Prostate gland (tissue), 2 donors: ENCODE measurements at places on chromosomes 5 and 9. TPM values are rescaled to one million over a fixed set of nuclear protein-coding genes. Genes with fewer than 3 reads are reported as not detected.
A peak's percentile ranks its signal among the peaks of the same experiment; 100 is the strongest.

Gene PCDHB13
- 4.0 TPM for total RNA-seq

- DNase-seq = no peak
Measured at GRCh38 chr5:90184764-90185163, 224.8 kb downstream of the CETN3 start.

GRCh38 chr5:1419476-1420210, 25.6 kb downstream of the SLC6A3 start:
- no peak for DNase-seq

Gene GGTA1
- 1.9 TPM for total RNA-seq

Gene CDC20B
- 1.1 TPM for total RNA-seq

DNA sequence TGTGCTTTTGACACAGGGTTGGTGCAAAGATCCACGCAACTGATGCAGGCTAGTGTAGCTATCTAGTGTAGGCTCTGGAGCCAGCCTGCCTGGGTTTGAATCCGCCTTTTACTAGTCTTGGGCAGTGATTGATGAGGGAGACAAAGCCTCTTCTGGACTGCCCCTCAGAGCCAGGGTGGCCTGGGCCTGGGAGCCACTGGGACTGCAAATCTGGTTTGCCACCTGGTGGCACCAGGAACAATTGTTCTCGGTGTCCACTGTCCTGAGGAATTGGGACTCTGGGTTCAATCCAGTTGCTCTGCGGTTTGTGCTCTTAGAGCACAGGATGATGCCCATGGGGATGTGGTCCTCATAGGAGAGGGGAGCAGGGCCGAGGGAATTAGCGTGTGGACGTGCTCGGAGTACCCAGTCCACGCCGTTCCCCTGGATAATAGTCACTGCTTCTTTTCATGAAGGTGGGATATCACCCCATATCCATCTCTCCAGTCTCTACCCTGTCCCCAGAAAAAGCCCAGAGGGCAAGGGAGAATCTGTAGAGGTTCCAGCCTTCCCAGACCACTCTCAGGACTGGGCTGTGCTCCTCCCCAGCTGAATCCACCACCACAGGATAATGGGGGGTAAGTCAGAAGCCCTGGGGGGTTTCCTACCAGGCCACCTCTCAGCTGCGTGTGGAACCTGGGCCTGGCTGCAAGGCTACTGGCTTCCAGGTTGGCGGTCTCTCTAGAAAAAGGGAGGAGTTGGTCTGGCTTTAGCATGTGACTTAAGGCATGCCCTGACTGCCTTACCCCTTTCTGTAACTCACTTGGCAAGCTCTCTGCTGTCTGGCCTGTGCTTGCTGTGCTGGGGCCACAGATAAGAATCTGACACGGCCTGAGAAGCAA, 1.9 kb downstream of the B4GALT7 start:
- DNase-seq = no peak

DNA sequence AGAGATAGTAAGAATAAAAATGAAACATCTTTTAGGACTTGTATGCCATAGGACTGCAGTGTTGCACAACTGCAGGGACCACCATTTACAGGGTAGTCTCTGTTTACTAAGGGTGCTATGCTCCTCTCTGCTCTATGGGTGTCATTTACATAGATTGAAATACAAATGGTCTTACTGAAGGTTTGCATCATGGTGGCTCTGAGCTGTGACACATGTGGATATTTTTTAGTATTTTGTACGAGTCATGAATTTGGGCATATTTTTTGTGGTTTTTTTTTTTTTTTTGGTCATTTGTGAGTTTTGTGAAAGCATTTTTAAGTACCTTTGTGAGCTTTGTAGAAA, 47.4 kb downstream of the CSNK1G3 start:
- no peak for DNase-seq

- DNase-seq = no peak
Measured at GRCh38 chr9:125822160-125822559, 75.0 kb downstream of the PBX3 start.

DNA sequence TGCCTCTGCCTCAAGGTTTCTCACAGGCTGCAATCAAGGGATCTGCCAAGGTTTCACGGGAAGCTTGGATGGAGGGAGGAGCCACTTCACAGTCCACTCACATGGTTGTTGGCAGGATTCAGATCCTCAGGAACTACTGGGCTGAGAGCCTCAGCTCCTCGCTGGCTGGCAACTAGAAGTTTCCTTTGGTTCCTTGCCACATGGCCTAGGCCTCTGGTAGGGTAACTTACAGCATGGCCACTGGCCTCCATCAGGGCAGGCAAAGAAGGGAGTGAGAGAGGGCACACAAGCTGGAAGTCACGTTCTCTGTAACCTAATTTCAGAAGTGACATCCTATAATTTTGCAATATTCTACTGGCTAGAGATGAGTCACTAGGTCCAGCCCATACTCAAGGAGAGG, 32.2 kb downstream of the SPOCK1 start:
- DNase-seq = no peak

DNA sequence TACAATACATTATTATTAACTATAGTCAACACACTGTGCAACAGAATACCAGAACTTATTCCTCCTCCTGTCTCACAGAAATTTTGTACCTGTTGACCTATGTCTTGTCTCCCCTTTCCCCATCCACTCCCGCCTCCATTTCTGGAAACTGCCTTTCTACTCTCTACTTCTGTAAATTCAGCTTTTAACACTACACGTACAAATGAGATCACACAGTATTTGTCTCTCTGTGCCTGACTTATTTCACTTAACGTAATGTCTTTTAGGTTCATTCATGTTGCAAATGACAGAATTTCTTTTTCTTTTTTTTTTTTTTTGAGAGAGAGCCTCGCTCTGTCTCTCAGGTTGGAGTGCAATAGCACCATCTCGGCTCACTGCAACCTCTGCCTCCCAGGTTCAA, 19.5 kb downstream of the MEF2C start:
- DNase-seq = no peak

GRCh38 chr9:111005746-111006470, 32.4 kb downstream of the LPAR1 start:
- DNase-seq = no peak

DNA sequence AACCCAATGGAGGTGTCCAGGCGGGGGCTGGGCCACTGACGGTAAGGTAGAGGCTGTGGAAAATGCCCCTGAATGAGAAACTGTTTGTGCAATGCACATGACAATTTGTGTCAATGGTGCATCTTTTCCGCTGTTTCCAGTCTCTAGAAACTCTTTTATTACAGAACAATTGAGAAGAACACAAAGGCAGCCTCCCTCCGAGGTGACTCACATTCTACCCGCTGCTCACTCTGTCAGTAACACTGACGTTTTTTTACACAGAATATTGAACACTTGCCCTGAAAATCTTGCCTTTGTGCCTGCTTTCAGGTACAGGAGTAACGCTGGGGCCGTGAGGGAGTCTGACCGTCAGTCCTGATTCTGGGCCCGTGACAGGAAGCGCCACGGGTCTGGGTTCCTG, 11.7 kb upstream of the TENT4A start:
- no peak for DNase-seq

Gene IFNA7
- total RNA-seq = not detected

Gene RNF130
- total RNA-seq = 116 TPM

DNA sequence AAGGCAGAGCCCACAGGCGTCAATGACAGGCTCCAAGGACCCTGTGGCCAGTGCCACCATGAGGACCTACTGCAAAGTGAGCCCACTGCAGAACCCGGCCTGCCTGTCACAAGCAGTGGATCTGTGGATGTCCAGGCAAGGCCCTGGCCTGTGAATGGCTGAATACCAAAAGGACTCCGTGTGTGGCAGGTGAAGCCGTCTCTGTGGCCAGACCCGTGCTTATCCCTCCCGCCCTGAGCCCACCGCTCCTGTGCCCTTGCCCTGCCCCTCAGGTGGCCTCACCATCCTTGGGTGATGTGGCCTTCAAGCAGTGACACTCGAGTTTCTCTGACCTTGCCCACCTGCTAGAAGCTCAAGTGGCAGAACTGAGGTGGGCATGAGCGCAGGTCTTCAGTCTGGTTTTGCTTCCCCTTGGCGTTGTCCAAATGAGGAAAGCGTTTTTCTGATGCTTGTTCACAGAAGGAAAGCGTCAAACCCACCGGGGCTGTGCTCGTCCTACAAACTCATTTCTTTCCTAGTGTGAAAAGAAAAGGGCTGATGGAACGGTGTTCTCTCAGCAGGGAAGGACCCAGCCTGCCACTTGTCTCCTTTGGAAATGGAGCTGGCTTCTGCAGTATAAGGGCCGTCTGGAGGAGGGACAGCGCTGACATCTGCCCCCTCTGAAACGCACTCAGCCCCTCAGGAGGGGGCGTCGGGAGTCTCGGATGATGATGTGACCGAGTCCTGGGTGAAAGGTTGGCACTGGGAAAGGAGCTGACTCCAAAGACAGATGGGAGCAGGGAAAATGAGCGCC, 377.7 kb upstream of the IRX4 start:
- no peak for DNase-seq

DNA sequence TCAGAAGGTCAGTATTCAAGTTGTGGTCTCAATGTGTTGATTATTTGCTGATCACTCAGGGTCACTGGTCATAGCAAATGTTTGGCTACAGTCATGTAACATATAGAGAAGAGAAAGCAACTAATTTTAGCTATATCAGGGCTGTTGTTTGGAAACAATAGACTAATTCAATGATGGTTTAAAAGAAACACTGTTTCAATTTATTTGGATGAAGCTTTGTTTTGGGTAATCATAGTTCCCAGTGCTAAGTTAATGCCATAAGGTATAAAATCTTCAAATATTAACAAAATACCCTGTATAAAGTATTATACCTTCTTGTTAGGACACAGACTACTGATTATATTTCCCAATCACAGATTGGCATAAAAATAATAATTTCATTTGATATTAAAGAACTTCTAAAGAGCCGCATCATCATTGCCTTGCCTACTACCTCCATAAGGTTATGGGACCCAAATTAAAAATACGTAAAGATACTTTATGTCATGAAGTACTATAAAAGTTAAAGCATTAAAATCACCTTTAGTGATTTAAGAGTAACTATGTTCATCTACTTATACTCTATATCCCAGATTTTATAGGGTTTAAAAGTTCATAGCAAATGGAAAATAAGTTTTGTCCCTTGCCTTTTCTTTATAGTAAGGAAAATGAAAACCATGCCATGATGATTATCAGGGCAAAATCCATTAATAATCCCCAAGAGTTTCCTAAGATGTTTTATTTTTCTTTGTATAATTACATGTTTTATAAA, 6.0 kb downstream of the NR3C1 start:
- DNase-seq = no peak

Gene C5
- 3.5 TPM for total RNA-seq

DNA sequence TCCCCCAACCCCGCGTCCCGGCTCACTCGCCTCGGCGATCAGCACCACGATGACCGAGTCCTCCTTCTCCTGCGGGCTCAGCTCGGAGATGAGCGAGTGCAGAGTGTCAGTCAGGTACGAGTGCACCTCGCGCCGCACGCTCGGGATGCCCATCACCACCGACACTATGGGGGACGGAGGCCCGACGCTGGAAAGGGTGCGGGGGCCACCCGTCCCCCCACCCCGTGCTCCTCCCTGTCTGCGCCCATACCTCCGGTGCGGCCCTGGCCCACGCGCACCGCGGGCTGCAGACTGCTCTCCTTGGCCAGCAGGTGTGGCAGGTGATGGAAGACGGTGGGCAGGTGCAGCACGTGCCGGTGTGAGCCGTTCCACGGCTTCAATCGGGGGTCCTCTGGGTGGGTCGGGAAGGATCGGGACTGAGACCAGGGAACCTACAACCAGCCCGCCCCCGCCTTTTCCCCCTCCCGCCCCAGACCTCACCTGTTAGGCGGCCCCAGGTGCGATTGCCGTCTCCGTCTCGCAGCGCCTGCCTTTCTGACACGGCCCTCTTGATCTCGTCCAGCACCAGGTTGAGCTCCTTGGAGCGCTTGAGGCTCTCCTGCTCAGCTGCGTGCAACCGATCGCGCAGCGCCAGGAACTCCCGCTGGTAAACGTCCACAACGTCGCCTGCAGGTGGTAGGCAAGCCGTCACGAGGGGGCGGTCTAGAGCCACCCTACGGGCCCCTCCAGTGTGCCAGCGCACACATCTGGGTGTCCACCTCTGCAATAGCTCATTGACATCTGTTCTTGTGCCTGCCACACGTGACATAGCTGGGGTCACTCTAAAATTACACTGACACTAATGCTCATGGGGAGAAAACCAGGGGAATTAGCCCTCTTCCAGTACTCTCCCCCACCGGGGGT, 5.1 kb downstream of the MGAT4B start:
- DNase-seq = peak; percentile 60

DNA sequence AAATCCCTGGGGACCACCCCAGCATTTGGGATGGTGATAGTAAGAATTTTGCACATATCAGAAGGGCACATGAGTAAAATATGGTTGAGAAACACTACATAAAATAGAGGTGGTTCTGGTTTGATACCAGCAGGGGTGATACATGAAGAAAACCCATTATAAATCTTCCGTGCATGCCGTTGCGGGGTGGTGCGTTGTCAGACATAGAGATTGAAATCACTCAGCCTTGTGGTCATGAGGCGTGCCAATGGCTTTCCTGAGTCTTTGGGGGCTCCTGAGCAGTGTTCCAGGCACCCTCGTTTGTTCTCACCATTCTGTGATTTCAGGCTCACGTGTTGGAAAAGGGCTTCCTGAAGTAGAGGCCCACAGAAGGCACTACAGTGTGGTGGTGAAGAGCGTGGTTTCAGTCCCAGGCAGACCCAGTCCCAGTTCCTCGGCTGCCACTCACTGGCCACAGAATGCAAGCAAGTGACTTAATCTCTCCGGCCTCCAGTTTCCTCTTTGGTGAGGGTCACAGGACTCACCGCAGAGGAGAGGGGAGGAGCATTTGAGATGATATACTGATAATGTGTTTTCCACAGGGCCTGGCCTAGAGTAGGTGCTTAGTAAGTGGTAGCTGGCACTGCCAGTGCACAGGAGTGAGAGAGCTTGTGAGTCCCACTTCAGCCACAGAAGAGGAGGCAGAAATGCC, 20.5 kb upstream of the GLRX start:
- DNase-seq = no peak

Gene PCA3
- total RNA-seq = not detected

DNA sequence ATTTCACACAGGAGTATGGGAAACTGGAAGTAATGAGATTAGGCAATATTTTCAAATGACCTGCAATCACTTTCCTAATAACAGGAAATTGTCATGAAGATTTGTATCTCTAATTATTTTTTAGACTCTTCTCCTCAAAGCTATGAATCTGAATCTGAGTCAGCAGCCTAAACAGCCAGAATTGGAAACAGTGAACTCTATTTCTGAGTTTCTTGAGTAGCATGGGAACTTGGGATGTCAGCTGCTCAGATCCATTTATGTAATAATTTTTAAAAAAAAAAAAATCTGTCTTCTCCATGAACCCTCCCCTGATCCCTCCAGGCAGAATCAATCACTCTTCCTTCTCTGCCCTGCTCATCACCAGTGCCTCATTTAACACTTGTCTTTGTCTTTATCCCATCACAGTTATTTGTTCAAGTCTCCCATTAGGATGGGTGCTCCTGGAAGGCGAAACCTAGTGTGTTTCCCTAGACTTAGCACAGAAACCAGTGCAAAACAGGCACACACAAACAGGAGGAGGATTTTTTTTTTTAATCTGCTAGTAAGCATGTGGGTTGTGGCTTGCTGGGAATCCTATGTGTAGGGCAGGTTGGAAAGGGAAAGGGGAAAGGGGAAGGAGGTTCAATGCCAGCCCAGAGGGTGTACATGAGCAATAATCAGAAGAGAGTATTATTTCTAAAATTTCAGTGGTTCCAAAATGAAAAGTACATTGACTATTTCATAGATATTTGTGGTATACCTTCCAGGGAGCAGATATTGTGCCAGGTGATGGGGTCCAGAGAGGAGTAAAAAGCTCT, 186.8 kb downstream of the TTLL11 start:
- DNase-seq = no peak
